Stimulated activated CD4-positive, alpha-beta T cell treated with anti-CD3 and anti-CD28 coated beads, Interleukin-4, amount 100 ng/mL, for 24 hours (primary cell): ENCODE measurements at places on chromosomes 7 and 10.

DNA sequence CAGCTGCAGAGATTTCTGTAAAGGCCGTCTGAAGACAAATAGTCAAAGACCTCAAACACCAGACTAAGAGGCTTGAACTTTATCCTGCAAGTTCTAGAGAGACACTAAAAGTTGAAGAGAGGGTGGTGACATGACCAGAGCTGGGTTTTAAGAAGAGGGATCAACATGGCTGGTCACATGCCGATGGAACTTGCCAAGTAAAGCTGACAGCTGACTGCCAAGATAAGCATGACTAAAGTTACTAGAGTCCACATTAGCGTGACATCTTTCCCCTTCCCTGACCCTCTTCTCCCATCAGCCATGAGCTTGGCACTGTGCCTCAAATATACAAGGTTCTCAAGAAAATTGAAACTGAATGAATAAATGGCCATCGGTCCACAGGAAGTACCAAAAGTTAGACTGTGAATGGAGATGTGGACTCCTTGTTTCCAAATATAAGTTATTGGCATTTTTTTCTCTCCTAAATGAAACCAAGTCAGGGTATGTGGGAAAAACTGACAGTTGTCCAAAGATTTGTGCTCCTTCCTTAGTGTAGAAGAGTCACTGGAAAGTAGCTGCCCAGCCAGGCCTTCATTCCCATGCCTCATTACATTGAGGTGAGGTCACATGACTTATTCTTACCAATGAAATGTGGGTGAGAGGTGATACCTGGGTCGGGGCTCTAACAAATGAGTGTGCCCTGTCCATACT lies 24.5 kb downstream of the XPNPEP1 start:
- no peak for DNase-seq

DNA sequence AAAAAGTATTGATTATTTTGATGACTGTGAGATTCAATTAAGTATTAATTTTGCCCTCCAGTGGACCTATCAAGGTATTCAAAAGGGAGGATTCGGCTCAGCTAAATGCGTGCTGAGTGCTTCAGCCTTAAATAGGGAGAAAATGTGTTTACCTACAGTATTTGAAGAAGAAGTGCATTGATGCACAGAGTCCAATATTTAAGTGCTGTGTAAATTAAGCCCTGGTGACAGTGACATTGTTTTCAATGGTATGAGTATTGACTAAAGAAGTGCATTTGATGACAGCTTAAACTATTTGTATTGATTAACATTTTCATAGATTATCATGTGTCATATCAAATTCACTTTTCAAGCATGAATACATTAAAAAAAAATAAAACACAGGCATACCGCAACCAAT lies 106.6 kb downstream of the POU6F2 start:
- no peak for DNase-seq

DNA sequence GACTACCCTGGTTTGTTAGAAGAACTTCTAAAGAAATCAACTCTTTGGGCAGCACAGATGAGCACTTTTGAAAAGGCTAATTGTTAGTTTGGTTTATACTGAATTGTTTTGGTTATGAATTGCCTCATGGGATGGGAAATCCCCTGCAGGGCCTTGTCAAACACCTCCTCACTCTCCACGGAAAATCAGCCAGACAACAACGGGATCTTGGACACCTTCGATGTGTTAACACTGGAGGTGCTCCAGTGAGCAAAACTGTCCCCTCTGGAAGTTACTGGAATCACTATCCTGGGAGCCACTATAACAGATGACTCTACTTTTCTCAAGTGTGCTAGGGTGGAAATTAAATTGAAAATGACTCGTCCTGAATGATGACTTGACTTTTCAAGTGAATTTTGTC lies 38.7 kb downstream of the CDK6 start:
- DNase-seq = peak; percentile 47

DNA sequence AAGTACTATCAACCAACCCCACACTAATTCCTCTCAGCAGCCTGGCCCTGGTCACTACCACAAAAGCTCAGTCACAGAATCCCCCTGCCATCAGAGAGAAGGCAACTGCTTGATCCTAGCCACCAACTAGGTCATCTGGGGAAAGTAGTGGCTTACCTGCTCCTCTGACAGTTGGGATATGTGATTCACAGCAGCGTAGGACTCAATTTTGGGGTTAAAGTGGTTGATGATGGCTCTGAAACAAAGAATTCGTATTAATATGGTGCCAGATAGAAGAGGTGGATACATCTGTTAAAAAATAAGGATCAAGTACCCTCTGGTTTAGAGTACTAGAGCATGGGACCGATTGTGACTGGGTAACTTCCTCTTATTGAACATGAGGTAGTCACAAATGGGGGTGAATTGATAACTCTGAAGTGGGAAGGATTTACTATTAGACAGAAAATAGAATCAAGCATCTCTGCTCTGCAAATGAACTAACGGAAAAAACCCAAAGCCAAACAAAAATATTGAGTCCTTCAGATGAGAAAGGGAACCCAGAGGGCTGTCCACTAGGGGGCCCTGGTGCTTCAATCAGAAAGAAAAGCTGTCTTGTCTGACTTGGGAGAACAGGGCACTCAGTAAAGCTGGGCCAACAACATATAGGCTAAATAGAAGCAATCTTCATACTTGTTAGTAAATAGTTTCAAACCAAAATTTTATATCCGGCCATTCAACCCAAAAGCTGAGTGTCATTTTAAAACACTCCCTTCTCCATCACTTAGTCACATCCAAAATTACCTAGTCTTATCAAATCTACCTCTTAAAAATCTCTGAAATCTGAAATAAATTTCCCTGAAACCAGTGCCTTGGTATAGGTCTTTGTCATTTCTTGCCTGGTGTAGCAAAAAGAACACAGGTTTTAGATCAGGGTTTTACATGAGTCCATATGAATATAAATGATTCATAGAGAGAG lies 45.9 kb upstream of the KCNIP2 start:
- DNase-seq = peak; percentile 73

GRCh38 chr7:28729281-28729680 lies 228.8 kb downstream of the TRIL start:
- no peak for DNase-seq

GRCh38 chr7:111852081-111852480 lies 289.8 kb upstream of the IMMP2L start:
- no peak for DNase-seq

GRCh38 chr7:16069998-16070397 lies 351.3 kb downstream of the CRPPA start:
- no peak for DNase-seq

GRCh38 chr7:46713868-46714596 lies 793.0 kb upstream of the IGFBP3 start:
- no peak for DNase-seq

DNA sequence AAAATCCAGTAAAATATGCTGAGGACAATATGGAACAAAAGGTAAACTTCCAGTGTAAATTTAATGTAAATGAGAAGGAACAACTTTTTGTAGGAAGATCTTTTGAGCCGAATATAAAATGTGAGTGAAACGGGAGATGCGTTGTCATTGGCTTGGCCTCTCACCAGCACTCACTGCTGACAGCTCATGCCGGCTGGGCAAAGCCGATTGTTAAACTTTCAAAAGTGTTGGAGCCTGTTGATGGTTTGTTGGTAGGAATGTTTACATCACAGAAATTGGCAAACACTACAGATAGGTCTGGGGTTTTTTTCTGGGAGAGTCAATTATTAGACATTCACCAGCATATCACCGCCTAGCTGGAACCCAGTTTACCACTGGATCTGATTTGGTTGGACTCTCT lies 6.1 kb downstream of the PSTK start:
- no peak for DNase-seq

GRCh38 chr10:76242956-76243355 lies 811.5 kb downstream of the LRMDA start:
- no peak for DNase-seq

DNA sequence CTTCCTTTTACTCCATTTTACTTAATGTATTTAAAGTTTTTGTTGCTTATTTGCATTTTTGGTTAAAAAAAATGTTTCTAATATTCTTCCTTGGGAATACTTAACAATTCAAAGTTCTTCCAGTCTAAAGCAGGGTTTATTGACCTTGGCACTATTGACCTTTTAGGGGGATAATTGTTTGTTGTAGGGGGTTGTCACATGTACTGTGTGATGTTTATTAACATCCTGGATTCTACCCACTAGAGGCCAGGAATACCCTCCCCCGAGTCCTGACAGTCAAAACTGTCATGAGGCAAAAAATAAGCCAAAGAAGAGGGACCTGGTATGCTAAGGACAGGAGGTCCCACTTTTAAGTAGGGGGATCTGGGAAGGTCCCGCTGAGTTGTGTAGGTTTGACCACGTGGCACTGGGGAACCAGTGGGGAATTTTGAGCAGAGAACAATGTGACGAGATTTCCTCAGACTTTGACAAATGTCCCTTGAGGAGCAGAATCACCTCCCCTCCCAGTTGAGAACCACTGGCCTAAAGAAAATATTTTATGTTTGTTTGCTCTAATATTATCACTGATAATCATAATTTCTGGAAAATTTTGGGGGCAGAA lies 178.3 kb upstream of the PRR15 start:
- no peak for DNase-seq

DNA sequence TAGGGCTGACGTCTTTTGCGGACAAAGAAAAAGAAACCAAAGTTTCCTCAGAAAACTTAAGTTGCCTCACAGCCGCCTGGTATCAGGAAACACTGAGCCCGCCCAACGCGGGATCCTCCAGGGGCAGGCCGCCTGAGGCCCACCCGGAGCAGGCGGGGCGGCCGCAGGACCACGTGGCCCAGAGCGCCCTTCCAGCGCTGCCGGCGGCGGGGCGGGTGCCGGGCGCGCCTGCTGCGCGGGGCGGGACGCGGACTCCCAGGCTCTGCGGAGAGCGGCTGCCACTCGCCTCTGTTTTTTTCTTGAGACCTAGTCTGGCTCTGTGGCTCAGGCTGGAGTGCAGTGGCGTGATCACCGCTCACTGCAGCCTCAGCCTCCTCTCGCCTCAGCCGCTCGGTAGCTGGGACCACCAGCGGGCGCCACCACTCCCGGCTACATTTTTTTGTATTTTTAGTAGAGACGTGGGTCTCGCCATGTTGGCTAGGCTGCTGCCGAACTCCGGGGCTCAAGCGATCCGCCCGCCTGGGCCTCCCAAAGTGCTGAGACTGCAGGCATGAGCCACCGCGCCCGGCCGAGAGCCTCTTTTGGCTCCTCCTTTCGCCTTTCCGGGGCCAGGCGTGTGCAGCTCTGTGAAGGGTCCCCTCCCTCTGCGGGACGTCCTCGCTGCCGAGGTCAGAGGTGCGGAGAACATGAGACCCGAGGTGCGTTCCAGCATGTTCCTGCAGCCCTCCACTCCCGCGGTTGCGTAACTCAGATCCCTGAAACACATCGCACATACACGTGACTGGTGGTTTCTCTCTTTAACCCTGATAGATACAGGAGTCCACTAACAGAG lies 11.6 kb upstream of the HNRNPF start:
- peak; percentile 80 for DNase-seq

DNA sequence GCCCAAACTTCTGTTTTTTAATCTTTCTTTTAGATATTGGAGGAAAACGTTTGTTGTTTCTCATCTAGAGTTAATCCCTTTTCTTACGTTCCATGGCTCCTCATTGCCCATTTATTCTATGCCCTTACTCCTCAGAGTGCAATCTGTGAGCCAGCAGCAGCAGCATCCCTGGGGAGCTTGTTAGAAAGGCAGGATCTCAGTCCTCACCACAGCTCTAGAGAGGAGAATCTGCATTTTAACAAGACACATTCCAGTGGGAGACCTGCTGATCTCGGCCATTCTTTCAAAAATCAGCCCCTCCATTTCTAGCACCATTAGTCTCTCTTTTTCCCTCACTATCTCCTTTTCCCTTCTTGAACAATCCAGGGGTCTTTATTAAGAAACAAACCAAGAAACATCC lies 84.4 kb upstream of the NOBOX start:
- DNase-seq = no peak

- no peak for DNase-seq
Observed at GRCh38 chr10:132638130-132638515, 100.5 kb downstream of the INPP5A start.

DNA sequence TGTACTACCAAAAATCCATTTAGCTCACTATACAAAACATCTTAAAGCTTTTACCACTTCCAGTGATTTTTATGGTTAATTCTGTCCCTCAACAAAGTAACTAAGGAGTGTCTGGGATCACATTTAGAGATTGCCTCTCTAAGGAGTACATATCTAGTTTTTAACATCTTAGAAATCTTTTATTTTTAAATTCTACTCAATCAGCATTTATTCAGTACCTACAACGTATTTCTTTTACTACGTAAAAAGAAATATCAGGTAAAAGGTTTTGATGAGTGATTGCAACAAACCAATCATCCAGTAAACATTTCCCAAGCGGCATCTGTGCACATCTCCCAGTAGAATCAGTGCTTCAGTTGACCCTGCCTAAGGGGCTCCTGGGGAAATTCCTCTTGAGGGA lies 31.9 kb downstream of the LAMB1 start:
- DNase-seq = no peak

DNA sequence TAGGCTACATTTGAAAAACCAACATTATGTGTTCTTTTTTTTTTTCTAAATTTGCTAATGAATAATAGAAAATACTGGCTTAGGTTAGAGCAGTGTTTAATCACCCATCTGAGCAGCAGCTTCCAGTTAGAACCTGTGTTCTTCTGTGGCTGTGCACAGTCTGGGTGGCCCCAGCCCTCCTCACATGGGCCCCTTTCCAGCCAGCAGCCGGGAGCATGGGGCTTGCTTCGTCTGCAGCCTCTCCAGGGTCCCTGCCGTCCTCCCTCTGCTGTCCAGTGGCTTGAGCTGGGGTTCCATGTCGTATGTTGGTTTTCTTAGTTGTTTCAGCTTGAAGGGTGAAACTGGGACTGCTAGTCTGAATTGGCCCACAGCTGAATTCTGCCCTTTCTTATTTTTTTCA lies 37.3 kb downstream of the BNIP3 start:
- no peak for DNase-seq

DNA sequence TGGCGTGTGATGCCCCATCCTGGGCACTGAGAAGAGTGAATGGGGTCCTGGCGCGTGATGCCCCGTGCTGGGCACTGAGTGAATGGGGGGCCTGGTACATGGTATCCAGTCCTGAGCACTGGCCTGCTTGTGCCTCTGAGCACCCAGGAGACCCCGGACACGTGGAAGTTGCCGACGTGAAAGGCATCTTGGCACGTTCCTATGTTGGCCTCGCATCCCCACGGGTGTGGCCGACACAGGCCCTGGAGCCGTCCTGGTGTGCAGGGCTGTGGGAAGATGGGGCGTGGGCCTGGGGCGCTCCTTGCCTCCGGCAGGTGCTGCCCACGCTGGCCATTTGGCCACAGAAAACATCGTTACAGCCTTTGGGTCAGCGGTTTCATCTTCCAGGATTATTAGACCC lies 35.5 kb downstream of the CFAP46 start:
- DNase-seq = no peak

- DNase-seq = no peak
Observed at GRCh38 chr10:76428551-76429367, 997.3 kb downstream of the LRMDA start.

- DNase-seq = no peak
Observed at GRCh38 chr10:24854256-24854655, 98.2 kb downstream of the PRTFDC1 start.

- DNase-seq = no peak
Observed at GRCh38 chr7:132806834-132807233, 230.6 kb upstream of the PLXNA4 start.

GRCh38 chr7:29335188-29336083 lies 140.9 kb downstream of the CHN2 start:
- DNase-seq = no peak

GRCh38 chr7:30618961-30619360 lies 24.3 kb downstream of the GARS1 start:
- DNase-seq = no peak

- DNase-seq = no peak
Observed at GRCh38 chr7:70178211-70178610, 579.9 kb downstream of the AUTS2 start.

- no peak for DNase-seq
Observed at GRCh38 chr7:50790381-50790780, 7.7 kb upstream of the GRB10 start.

GRCh38 chr7:123714296-123715080 lies 34.3 kb downstream of the WASL start:
- no peak for DNase-seq
